ENCODE measurements at places on chromosomes 16 and 17.
A peak's percentile ranks its signal among the peaks of the same experiment; 100 is the strongest.

DNA sequence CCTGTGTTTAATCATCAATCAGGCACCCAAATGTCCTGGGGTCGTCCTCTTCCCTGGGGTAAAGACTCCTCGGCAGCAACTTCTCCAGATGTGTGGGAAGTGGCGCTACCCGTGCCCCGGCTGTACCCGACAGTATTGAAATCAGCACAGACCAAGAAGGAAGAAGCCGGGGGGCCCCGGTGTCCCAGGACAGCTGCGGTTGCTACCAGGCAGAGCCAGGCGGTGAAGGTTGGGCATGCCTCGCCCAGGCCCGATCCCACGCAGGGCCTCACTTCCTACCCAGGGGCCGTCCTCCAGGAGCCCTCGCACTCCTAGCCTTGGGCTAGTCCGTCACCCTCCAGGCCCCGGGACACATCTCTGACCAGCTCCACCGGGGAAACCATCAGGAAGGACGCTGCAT, 9.0 kb upstream of the CCDC154 start:
- DNase-seq, result no peak

- DNase-seq, result peak; percentile 34
These were observed 69.3 kb downstream of the WWP2 start for GRCh38 chr16:69831212-69832123.

DNA sequence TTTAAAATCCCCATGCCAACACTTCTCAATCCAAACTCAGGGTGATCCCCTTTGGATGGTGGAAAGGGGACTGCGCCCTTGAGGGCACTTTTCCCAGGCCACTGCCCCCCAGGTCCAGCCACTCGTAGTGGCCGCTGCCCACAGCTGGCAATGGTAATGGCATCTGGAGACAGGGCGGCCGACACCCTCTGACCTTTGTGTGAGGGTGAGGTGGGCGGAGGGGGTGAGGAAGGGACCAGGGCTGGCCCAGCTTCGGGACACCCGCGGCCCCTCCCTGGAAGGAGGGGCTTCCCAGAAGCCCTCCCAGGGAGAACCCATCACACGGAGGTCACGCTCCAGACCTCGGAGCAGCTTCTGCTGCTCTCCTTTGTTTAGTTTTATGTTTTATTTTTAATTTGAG, 289.7 kb downstream of the FOXL1 start:
- DNase-seq, result no peak

DNA sequence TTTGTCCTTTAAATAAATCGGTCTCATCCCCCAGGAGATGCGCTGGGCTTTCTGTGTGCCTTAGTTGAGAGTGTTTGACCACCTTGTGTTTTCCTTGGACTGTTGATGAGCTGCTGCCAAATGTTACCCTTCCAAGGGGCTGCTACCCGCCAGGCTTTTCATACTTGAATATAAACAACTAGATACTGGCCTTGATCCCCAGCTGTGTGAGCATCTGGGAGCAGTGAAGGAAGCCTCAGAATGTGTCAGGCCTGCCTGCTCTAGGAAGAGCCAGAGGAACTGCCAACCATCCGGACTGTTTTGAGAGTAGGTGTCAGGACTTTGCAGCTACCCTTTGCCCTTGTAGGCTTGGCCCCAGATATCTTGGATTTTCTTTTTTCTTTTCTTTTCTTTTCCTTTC, 57.8 kb downstream of the LDHD start:
- DNase-seq, result no peak

DNA sequence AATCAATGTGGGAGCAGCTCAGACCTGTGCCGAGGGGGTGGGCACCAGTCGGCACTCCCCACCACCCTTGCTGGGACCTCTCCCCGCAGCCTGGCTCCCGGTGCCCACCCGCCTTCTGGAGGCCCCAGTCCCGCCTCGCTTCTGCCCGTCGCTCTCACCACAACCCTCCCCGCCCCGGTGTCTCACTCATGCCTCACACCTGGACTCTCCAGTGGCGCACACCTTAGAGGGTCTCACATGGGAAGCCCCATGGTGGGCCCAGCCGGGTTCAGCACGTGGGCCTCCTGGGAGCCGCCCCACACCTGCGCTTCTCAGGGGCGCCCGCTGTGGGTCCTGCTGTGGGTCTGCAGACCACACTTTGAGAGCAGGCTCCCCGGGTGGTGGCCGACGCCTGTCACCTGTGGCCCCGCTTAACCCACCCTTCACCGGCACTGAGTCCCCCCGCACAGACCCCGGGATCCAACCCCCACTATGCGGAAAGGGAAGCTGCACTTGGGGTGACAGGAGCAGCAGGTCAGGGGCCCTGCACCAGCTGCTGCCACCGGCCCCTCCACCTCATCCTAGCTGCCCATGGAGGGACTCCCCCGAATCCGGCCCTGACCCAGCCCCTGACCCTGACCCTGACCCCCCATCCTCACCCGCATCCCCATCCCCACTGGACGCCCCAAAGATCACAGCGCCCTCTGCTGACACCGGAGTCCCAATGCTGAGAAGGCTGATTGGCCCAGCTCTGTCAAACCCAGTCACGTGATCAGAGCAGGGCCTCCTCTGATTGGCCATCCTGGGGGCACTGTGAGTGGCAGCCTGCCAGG, 27.4 kb upstream of the SLC38A10 start:
- DNase-seq, result no peak

GRCh38 chr17:61390479-61390791, 9.2 kb upstream of the TBX2 start:
- no peak for DNase-seq

GRCh38 chr16:17744921-17745572, 274.3 kb upstream of the XYLT1 start:
- no peak for DNase-seq

- DNase-seq, result peak; percentile 27
These were observed 9.7 kb upstream of the SNF8 start for GRCh38 chr17:48954300-48954755.

GRCh38 chr17:61127960-61128359, 271.7 kb upstream of the TBX2 start:
- DNase-seq, result no peak

- DNase-seq, result no peak
These were observed 45.9 kb downstream of the PITPNM3 start for GRCh38 chr17:6510321-6510977.

DNA sequence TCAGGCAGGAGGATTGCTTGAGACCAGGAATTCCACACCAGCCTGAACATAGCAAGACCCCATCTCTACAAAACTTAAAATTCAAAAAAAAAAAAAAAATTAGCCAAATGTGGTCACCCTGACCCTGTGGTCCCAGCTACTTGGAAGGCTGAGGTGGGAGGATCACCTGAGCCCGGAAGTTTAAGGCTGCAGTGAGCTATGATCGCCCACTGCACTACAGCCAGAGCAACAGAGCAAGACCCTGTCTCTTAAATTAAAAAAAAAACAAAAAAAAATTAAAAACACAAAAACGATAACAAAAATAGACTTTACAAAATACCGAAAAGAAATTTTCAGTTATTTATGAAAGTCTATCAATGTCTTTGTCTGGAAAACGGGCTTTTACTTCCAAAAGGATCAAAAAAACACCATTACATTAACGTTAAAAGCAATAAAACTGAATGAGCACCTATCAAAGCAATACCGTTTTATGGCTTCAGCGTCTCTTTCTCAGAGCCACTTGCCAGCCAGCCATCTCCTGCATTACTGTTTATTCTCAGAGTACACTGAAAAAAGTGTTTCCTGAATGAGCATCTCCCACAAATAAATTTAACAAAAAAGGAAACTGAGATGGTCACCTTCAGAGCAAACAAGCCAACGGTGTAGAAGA, 6.1 kb downstream of the USP7 start:
- DNase-seq, result no peak

DNA sequence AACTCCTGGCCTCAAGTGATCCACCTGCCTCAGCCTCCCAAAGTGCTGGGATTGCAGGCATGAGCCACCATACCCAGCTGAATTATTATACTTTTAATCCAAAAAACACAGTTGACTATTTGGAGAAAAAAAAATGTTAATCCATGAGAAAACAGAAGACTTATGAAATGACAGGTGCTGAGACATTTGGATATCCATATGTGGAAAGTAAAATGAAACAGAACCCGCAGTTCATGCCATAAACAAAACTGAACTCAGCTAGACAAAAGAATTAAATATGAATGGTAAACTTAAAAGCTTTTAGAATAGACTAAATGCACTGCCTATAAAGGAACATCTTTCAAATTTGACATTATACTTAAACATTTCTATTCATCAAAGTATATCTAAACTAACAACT, 8.2 kb upstream of the RBBP6 start:
- DNase-seq, result no peak

DNA sequence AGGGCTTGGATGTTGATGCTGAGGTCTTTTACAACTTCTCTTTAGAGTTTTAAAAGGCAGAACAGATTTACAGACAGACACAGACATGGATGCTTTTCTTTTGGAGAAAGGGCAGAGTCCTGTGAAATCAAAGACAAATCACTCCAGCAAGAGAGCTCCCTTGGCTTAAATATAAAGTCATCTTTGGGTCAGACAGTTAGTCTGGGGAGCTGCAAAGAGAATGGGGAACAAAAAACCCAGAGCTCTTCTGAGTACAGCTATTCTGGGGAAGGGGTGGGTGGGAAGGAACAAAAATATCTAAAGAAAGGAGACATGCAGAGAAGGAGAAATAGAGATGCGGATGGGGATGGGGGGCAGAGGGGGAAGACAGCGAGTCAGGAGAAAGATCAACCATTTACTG, 266.6 kb downstream of the XYLT1 start:
- DNase-seq, result no peak

- no peak for DNase-seq
These were observed 8.9 kb downstream of the ZNF319 start for GRCh38 chr16:57991551-57992059.

DNA sequence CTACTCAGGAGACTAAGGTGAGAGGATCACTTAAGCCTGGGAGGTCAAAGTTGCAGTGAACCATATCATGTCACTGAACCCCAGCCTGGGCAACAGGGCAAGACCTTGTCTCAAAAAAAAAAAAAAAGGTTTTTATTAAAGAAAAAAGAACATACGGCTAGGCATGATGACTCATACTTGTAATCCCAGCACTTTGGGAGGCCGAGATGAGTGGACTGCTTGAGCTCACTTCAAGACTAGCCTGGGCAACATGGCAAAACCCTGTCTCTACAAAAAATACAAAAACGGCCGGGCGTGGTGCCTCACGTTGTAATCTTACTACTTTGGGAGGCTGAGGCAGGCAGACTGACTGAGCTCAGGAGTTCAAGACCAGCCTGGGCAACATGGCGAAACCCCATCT, 38.4 kb downstream of the RANBP10 start:
- peak; percentile 75 for DNase-seq

DNA sequence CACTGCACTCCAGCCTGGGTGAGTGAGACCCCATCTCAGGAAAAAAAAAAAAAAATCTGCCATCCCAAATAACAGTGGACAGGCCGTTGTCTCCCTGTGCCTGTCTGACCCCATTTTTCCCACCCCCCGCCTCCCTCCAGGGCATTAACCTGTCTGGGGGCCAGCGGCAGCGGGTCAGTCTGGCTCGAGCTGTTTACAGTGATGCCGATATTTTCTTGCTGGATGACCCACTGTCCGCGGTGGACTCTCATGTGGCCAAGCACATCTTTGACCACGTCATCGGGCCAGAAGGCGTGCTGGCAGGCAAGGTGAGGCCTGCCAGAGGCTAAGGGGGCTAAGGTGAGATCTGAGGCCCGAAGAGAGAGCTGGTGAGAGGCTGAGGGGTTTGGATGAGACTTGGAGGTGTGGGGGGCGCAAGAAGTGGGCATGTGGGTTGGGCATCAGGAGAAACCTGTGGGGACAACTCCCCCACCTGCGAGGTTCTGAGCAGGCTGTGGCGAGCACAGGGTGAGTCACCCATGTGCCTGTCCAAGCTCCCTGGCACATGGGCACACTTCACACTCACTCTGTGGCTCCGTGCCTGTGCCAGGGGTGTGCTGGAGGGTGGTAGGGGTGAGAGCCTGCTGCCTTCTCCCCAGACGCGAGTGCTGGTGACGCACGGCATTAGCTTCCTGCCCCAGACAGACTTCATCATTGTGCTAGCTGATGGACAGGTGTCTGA, 34.7 kb downstream of the ANKRD40 start:
- peak; percentile 62 for DNase-seq

DNA sequence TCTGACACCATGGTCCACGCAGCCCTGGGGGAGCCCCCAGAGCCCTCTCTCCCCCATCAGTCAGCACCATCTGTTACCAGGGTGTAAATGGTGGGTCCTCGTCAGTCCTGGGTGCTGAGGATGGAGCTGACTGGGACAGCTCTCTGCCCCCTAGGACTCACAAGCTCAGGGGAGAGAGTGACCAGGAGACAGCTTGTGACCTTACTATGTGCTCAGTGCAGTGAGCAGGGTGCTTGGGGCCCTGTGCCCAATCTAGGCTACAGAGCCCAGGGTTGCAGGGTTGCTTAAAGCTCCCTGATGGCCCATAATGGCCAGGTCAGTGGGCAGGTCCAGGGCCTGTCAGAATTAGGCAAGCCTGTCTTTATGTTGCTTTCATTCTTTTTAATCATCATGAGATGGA, 11.3 kb downstream of the MMP2 start:
- DNase-seq, result no peak

DNA sequence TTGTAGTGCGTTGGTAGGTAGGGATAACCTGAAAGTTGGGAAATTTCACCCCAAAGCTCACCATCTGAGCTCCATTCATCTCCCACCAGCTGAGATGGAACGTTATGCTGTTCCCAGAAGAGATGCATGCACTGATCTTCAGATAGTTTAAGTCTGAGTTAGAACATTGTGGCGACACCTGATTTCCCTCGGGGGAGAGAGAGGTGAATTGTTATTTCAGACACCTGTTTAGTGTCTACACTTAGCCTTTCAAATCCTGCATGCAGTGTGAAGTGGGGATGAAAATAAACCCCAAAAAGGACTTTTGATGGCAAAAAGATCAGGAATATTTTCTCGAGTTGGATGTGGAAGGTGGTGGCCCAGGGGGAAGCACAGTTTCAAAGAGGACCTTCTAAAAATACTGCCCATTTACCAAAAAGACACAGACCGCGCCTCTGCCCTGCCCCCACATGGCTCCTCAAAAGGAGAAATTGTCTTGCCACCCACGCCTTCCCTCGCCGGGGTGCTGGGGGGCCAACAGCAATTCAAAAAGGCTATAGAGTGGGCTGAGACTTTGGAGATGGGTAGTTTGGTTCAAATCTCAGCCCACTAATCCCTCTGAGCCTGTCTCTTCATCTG, 11.4 kb downstream of the CIITA start:
- DNase-seq, result no peak

- DNase-seq, result no peak
These were observed 702 bp downstream of the TENT4B start for GRCh38 chr16:50153596-50154419.

- DNase-seq, result no peak
These were observed 33.9 kb downstream of the CYB5D2 start for GRCh38 chr17:4176808-4177472.
